ENCODE measurements at places on chromosomes 6 and 20. TPM values are rescaled to one million over a fixed set of nuclear protein-coding genes. Genes with fewer than 3 reads are reported as not detected.

SLC22A2 gene
- 0.27 TPM for total RNA-seq

PTCRA gene
- total RNA-seq = not detected

MAP7 gene
- 3.3 TPM for total RNA-seq

SPEF1 gene
- 0.81 TPM for total RNA-seq

TGM3 gene
- not detected for total RNA-seq

STK35 gene
- 16.8 TPM for total RNA-seq
